ENCODE measurements at places on chromosomes 12 and 14. TPM values are rescaled to one million over a fixed set of nuclear protein-coding genes. Genes with fewer than 3 reads are reported as not detected.

DNA sequence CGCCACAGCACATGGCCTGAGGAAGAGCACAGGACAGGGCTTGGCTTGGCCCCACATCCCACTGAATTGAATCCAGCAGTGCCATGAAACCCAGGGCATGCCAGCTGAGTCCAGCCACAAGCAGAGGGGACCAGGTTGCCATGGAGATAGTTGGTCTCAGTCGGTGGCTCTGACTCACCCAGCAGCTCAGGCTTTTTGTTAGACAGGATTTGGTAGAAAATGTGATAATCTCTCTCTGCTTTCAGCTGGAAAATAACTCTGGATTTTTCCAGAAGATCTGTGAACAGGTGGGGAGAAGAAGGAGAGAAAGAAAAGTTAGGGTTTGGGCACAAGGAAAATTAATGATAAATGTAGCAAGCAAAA lies 4.8 kb downstream of the MYH7 start:
- DNase-seq = no peak

DNA sequence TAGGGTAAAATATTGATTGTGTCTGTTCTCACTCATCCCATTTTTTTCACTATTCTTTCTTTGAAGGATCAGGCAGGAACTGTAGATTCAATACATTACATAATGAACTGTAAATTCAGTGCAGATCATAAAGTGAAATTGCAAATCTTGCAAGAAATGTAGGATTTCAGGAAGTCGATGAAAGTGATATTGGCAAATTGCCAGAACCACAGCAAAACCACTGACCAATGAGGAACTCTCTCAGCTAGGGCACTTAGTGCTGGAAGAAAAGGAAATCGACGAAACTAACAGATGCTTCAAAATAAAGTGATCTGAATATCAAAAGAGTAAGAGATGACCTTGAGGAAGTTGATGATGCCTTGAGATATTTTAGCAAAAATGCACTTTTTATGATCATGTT lies 157.6 kb downstream of the AACS start:
- DNase-seq = no peak

- DNase-seq = peak; percentile 23
Observed at GRCh38 chr12:131331148-131331750, 377.5 kb downstream of the ADGRD1 start.

DNA sequence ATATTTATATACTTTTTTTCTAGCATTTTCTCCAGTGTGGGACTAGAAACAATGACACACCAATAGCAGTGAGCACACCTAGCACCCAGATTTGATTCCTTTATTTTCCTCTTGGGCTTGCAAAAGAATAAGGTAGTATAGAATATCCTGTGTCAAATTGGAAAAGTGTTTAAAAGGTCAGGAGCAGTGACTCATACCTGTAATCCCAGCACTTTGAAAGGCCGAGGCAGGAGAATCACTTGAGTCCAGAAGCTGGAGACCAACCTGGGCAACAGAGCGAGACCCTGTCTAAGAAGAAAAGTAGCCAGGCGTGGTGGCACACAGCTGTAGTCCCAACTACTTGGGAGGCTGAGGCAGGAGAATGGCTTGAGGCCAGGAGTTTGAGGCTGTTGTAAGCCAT lies 53.8 kb upstream of the SGPP1 start:
- DNase-seq = no peak

GRCh38 chr14:98175881-98176280 lies 1096.1 kb downstream of the BCL11B start:
- no peak for DNase-seq

GRCh38 chr12:48078901-48079300 lies 27.0 kb downstream of the SENP1 start:
- no peak for DNase-seq

- DNase-seq = no peak
Observed at GRCh38 chr12:123134826-123135225, 16.1 kb downstream of the PITPNM2 start.

DNA sequence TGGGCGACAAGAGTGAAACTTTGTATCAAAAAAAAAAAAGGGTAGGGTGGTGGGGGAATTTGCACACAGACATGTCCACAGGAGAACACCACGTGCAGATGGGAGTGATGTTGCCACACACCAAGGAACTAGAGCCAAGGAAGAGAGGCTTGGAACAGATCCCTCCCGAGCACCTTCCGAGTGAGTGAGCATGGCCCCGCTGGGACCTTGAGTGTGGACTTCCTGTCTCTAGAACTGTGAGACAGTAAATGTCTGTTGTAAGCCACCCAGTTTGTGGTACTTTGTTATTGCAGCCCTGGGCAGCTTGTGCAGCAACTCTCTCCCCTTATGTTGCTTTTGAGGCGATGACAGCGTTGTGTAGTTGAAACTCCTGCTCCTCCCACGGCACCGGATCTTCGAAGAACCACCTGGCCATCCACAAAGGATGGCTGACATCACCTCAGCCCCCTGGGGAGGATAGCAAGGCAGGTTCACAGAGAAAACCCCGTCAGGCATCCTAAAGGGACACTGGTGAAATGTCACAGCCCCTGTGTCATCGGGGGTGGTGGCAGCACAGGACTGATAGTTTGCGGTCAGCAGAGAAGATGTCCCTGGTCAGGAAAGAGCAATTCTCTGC lies 54.7 kb upstream of the PLEKHG3 start:
- DNase-seq = peak; percentile 51

DNA sequence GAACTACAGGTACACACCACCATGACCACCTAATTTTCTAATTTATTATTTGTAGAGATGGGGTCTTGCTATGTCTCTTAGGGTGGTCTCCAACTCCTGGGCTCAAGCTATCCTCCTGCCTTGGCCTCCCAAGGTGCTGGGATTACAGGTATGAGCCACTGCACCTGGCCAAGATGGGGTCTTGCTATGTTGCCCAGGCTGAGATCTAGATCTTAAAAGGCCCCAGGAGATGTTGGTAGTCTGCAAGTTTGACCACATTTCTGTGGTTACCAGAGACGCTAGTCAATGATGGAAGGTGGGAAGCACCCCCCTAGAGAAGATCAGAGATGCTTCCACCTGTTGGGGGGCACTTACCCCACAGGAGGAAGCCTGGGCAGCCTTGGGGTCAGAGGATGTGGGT lies 34.7 kb downstream of the FOXN4 start:
- no peak for DNase-seq

- DNase-seq = no peak
Observed at GRCh38 chr12:7499636-7500035, 3.9 kb downstream of the CD163 start.

GRCh38 chr12:56591961-56592360 lies 38.2 kb downstream of the BAZ2A start:
- DNase-seq = no peak

GRCh38 chr12:68981516-68981915 lies 48.5 kb upstream of the CPM start:
- DNase-seq = no peak

Gene SMAGP
- total RNA-seq = 53.1 TPM

Gene FLVCR2
- total RNA-seq = 24.3 TPM

Gene FBXO34
- total RNA-seq = 32.2 TPM

Gene RASAL1
- total RNA-seq = 39.3 TPM

Gene TRMT5
- total RNA-seq = 5.9 TPM

Gene PMCH
- total RNA-seq = not detected

Gene FAM90A1
- 0.23 TPM for total RNA-seq
